A172 (cell line): ENCODE measurements at places on chromosomes 6 and 20. TPM values are rescaled to one million over a fixed set of nuclear protein-coding genes. Genes with fewer than 3 reads are reported as not detected.

DNA sequence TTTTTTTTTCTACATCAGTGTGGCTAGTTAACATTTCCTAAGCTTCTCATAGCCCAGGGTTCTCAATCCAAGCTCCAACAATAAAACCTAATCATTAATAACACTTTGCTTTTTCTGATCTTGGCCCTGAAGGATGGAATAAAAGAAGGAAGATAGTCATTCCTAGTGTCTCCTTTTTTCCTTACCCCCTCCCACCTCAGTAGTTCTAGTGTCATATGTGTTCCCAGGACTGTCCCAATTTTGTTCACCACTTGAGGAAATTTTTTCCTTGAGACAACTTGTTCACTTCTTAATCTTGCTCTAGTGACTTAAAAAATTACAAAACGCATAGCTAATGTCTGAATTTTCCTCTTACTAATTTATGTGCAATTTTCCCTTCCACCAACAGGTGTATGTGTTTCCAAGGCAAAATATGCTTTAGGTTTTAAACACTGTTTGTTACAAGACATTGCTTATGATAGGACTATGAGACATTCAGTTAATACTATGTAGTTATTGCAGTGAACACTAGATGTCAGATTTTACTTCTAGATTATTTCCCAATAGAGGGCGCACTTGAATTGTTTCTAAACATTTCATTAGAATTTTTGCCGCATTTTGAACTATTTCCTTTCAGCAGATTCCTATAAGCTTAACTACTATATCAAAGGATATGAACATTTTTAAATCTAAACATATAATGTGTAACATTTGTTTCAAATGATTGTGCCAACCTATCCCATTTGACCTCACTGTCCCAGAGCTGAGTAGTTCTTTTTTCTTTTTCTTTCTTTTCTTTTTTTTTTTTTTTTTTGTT lies 18.5 kb upstream of the C6orf141 start:
- DNase-seq: peak; percentile 83

GRCh38 chr6:157569543-157569942 lies 188.6 kb downstream of the ZDHHC14 start:
- no peak for DNase-seq

DNA sequence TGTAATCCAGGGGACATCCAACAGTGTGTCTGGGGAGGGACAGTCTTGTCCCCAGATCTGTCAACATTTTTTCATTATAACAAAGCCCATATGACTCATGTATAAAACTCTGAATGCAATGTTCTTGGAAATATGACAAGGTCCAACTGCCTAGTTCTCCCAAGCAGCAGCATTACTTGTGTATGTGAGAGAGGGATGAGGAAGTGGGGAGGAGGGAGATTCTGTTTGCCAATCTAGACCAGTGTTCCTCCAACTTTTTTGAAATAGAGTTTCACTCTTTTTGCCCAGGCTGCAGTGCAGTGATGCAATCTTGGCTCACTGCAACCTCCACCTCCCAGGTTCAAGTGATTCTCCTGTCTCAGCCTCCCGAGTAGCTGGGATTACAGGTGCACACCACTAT lies 394.8 kb downstream of the DHX35 start:
- no peak for DNase-seq

GRCh38 chr6:132236281-132236680 lies 165.0 kb downstream of the MOXD1 start:
- no peak for DNase-seq

- no peak for DNase-seq
These were observed 256.3 kb downstream of the ERMARD start for GRCh38 chr6:170007468-170008293.

GRCh38 chr6:51299621-51300380 lies 481.1 kb downstream of the TFAP2B start:
- DNase-seq: no peak

DNA sequence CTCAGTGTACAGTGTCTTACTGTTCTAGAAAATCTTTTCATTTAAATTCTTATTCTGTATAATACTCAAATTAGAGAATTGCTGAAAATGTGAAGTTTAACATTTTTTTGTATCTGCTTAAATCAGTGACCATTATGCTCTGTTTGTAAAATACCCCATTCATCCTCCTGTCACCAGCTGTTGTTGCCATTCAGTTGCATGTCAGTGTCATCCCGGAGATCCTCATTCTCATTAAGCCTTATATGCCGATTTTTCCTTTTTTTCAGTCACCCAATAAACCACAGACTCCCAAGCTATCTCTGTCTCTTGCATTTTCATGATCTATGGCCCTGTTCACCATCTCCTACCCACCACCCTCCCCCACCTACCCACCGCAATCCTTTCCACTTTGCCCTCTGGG lies 20.4 kb downstream of the GTF2H5 start:
- DNase-seq: no peak

DNA sequence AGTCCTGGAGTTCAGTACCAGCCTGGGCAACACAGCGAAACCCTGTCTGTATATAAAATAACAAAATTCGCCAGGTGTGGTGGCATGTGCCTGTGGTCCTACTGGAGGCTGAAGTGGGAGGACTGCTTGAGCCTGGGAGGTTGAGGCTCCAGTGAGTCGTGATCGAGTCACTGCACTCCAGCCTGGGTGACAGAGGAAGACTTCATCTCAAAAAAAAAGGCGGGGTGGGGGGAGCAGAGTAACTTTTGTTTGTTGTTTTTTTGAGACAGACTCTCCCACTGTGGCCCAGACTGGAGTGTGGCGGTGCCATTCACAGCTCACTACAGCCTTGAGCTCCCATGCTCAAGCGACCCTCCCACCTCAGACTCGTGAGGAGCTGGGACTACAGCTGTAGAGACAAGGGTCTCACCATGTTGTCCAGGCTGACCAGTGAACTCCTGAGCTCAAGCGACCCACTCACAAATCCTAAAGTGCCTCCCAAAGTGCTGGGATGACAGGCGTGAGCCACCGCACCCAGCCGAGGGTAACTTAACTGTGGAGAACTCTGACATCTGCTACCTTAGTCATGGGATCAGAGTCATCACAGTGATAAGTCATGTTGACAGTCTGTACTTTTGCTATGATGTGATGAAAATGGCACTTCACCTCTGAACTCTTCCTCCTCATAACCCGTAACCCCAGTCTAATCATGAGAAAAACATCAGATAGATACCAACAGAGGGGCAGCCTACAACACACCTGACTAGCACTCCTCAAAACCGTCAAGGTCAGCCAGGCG lies 16.5 kb downstream of the PEDS1 start:
- peak; percentile 66 for DNase-seq

DNA sequence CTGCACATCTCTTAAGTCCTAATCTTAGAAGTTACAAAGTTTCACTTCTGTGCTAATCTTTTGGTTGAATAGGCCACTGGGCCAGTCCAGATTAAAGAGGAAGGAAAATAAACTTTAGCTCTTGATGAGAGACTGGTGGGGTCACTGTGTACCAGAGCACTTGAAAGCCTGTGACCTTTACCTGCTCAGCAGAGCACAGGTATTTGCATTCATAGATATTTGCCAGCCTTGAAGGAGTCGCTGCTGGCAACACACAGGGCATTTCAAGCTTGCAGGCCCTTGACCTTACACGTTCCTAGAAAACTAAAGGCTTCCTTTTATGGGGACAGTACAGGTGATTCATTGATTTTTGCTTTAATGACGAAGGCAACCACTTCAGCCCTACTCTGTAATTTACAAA lies 108.4 kb upstream of the SLC22A23 start:
- DNase-seq: no peak

Gene UBE3D
- 5.1 and 5.4 TPM in 2 replicates for total RNA-seq

GRCh38 chr6:33456156-33456555 lies 1.8 kb downstream of the ZBTB9 start:
- no peak for DNase-seq

Gene DEFB124
- not detected in 2 replicates for total RNA-seq

Gene DEF6
- total RNA-seq: not detected in 2 replicates

Gene TTK
- total RNA-seq: 63.1 and 137 TPM in 2 replicates

GRCh38 chr6:36309203-36309602 lies 27.5 kb downstream of the BNIP5 start:
- DNase-seq: no peak

Gene TAF8
- total RNA-seq: 14.5 and 20.4 TPM in 2 replicates

Gene FAM162B
- total RNA-seq: not detected in 2 replicates

DNA sequence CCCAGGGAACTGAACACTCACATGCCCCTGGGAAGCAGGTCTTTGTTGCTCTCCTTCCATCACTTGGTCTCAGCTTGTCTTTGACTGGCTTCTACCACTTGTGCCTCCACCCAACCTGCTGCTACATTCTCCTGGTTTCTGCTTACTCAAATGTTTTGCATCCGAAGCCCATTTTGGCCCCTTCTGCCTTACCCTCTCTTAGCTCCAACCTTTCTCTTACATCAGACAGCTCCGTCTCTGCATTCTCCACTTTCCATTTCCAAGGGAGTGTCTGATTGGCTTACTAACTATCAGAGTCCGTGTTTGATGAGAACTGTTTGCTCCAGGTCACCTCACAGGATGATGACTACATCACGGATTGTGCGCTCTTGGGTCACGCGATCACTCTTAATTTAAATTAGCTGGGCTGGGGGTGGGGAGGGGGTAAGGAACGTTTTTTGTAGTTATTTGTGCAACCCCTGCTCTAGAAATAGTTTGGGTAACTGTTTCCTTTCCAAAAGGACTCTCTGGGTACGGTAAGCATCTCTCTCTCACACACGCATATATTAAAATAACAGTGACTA lies 844 bp upstream of the ABRACL start:
- peak; percentile 59 for DNase-seq

Gene ULBP1
- total RNA-seq: 0.07 and 0.38 TPM in 2 replicates

DNA sequence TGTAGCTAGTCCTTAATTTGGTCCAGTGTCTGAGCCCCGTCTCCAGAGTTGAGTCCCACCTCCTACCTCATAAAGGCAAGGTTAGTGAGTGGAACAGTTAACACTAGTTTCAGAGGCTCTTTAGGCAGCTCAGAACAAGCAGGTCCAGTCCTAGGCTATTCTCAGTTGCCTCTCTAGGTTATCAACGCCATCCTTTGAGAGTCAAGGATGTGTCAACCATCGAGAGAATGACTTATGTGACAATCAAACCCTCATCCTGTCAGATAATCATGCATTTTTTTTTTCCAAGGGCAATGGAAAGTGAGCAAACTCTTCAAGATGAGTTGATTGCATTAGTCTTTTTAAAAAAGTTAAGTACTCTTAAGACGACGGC lies 64.0 kb upstream of the TXNDC5 start:
- no peak for DNase-seq

DNA sequence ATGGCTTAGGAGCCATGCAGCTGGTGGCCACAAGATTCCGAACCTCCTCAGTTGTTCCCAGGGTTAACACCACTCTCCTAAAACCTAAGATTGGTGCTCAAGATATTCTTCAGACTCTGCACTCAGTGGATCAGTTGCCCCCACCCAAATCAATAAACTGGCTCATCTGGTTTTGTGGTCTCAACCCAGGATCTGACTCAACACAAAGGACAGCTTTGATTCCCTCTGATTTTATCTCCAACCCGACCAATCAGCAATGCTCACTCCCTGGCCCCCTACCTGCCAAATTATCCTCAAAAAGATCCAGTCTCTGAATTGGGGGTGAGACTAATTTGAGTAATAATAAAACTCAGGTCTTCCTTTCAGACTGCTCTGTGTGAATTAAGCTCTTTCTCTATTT lies 137.5 kb downstream of the EYS start:
- no peak for DNase-seq
